ENCODE measurements at places on chromosomes 11 and 22.

DNA sequence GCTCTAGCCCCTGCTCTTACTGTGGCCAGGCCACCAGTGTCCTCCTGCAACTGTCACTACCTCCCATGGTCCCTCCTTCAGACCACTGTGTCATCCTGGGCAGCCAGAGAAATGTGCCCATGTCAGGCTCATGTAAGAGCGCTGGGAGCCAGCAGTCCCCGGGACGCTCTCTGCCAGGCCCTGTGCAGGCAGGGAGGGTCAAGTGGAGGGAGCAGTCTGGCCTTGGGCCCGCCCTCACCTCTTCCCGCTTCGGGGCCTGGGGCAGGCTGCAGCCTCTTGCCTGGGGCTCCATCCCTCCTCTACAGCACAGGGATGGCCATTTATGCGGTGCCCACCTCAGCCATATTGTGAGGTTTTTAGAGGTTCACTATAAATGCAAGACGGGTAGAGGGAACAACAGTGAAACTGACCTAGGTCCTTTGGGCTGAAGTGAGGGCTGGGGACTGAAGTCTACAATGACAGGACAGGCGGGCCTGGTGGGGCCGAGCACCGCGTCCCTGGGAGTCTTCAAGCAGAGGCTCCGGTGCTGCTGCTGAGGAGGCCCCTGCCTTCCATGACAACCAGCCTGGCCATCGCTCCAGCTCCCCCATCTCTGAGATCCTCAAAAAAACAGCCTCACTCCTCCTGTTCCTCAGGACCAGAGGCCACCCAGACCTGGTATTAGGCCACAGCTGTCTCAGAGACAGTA lies 54.9 kb upstream of the TTLL12 start:
- DNase-seq, result no peak

- DNase-seq, result no peak
These were observed 2.0 kb upstream of the TBX10 start for GRCh38 chr11:67641338-67642172.

DNA sequence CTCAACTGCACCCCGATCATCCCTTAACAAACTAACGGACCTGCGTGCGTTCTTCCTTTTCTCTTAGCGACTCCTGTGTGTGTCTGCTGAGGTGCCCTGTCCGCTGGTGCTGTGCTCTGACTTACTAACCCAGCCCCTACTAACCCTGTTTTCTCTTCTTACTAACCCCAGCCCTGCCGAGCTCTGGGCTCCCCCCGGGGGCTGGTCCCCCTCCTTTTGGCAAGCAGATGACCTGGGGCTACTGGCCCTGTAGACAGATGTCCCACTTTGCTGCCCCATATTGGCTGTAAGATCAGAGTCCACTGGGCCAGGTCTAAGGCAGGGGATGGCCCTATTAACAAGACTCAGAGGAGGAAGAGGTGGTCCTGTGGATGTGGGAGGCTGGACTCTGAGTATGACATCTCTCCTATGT lies 14.7 kb downstream of the MIAT start:
- DNase-seq, result no peak

GRCh38 chr11:45470794-45471167 lies 184.6 kb upstream of the SYT13 start:
- DNase-seq, result no peak

- no peak for DNase-seq
These were observed 46.4 kb upstream of the ALX4 start for GRCh38 chr11:44356351-44356750.

GRCh38 chr11:48354677-48355076 lies 11.6 kb downstream of the OR4C5 start:
- no peak for DNase-seq

GRCh38 chr11:73237471-73238290 lies 19.6 kb downstream of the P2RY2 start:
- peak; percentile 49 for DNase-seq

- DNase-seq, result no peak
These were observed 37.1 kb upstream of the SLC37A2 start for GRCh38 chr11:125025968-125026367.

DNA sequence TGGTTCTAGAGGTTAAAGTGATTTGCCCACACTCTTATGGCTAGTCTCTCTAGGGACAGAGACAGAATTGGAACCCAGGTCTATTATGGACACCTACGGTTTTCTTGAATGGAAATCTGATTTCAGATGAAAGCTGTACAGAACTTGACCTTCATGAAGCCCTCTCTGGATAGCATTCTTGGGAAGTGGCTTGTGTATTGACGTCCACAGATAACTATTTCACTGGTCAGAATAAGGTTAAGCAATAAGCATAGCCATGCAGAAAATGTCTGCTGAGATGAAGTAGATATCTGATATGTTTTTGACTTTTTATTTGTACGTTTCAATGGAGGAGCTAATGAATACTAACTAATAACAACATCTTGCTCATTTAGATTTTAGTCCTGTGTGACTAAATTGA lies 1.1 kb downstream of the TLCD5 start:
- DNase-seq, result no peak

- DNase-seq, result no peak
These were observed 20.6 kb downstream of the OR52A5 start for GRCh38 chr11:5117588-5117987.

DNA sequence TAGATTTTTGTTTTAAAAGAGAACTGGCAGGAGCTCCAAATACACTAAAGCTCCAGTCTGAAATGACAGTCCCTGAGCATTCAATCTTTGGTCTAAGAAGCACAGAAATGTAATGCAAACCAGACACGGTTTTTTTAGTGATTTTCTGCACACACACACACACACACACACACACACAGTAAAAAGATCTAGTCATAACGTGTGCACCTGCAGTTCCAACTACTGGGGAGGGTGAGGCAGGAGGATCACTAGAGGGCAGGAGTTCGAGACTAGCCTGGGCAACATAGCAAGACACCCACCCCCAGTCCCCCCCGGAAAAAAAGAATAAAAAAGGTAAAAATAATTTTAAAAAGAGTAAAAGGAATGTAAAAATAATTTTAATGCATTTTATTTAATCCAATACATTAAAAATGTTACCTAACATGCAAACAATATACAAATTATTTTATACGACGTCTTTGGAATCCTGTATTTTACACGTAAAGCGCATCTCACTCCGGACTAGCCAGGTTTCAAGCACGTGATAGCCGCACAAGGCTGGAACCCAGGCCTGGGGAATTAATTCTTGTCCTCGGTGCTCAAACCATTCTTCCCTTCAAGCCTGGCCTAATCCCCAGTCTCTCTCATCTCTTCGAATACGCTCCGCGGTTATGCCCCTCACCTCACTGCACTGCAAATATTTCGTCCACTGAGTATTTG lies 762 bp upstream of the TBC1D22A start:
- peak; percentile 73 for DNase-seq

DNA sequence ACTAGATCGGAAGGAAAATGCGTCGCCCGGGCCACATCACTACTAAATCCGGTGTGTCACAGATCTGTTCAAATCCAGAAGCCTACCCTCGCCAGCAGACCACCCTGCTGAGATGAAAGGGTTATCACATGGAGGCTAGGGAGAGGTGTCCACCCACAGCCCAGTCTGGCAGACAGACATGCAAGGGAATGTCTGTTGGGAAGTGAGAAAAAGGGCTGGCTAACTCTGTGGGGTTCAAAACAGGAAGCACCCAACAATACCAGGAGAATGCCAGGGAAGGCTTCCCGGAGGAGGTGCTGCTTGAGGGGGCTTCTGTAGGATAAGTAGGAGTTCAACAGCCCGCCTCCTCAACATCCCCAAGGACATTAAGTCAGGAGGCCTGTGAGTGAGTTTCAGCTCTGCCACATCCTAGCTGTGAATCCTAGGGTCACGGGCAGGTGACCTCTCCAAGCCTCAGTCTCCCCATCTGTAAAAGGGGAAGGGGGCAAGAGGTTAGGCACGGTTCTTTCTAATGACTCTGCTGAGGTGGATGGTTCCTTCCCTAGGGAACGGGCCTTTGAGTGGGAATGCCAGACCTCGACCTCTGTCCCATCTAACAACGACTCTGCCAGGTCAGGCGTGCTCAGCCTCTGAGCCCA lies 1.1 kb downstream of the TPST2 start:
- no peak for DNase-seq

DNA sequence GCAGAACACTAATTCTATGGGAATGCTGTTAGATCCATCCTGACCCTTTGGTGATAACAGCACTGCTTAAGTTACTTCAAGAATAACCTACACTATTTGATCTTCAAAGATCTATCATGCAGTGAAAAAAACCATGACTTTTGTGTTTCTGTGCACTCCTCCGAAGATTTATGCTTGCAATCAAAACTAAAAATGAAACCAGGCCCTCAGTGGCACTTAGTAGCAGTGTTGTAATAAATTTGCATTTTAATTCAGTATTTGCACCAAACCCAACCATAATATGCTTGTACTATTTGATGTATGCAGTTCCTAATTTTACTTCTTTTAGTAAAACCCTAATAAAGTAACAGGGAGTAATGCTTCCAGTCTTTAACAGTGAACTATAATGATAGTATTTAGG lies 130.7 kb downstream of the SOX6 start:
- DNase-seq, result no peak

DNA sequence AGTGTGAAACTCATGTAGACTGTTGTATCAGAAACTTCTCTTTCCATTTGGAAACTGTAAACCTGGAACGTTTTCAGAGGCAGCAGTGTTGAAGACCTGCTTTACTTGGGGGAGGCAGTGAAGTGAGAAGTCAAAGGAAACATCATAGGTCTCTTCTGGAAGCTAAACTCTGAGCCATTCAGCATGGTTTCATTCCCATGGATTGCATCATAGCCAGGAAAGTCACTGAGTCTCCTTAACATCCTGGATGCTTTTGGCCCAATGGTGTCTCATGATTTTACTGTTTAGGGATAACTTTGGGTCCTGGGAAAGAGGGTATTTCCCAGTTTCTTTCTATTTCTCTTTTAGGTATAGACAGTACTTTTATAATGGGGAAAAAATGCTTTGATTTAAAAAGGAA lies 153.2 kb upstream of the E2F8 start:
- DNase-seq, result no peak

- peak; percentile 31 for DNase-seq
These were observed 17.8 kb downstream of the ADA2 start for GRCh38 chr22:17201285-17201945.

GRCh38 chr11:46363455-46364005 lies 16.3 kb downstream of the DGKZ start:
- DNase-seq, result peak; percentile 85

- DNase-seq, result no peak
These were observed 59.5 kb downstream of the DHCR7 start for GRCh38 chr11:71388637-71389235.

DNA sequence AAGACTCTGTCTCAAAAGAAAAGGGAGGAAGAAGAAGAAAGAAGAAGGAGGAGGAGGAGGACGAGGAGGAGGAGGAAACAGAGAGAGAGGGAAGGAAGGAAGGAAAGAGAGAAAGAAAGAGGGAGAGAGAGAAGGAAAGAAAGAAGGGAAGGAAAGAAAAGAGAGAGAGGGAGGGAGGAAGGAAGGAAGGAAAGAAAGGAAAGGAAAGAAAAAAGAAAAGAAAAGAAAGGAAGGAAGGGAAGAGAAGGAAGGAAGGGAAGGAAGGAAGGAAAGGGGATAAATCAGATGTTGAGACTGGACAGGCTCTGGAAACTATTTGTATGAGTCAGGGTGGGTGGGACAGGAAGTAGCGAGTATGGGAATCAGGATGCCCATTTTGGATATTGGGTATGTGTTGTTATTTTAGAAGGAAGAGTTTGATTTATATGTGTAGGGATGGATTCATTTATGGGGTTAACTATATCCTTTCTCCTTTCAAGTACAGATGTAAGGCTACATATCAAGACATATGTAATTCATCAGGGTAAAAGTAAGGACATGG lies 6.0 kb upstream of the RPL3 start:
- DNase-seq, result no peak

GRCh38 chr11:116791002-116791812 lies 472 bp downstream of the APOA5 start:
- peak; percentile 84 for DNase-seq

DNA sequence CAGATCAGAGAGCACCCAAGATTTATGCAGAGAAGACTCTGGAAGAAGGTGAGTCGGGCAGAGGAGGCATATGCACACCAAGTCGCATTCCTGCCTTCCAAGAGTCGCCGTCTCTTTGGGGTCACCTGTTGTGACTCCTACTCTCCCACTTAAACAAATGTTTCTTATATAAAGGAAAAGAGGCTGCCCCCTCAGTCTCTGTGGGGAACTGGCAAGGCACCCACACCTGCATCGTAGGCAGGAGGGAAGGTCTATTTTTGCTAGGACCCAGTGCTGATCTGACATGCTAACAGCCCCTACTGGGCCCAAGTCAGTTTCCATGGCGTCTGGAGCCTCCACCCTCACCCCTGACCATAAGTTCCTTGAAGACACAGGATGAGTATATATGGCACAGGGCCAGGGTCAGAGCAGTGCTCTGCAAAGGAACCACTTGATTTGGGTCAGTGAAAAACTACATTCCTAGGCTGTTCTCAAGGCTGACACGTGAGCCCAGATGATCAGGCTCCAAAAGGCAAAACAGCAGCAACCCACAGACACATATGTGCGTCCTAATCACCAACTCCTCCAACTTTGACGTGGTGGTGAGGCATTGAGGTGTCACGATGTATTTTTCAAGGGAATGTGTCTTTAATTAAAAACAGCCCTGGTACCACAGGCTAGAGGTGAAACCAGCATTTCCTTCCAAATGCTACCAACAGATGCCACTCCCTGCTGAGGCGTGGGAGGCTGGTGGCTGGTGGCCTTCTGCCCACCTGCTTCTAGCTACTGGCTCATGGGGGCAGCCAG lies 55.6 kb upstream of the CSNK2A3 start:
- no peak for DNase-seq

DNA sequence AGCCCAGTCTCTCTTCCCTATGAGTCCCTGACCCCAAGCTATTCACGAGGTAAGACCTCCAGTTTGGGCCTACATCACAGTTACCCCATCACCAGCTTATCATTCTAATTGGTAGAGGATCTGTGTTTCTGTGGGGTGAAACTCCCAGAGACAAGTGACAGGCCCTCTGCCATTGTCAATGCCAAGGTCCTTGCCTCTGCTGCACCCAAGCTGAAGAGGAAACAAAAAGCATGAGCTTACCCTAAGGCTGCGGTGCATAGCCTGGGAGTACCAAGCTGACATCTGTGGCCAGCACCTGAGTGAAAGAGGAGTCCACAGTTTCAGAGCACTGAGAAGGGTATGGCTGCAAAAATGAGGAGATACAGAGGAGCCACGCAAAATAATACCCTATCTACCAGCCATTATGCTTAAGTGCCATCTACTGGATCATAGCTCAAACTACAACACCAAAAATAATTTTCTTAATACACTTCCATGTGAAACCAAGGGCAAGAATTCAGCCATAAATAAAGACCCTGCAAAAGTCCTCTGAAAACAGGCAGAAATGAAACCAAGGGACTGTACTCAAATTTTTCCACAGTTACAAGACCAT lies 62.3 kb upstream of the ANO5 start:
- peak; percentile 70 for DNase-seq

DNA sequence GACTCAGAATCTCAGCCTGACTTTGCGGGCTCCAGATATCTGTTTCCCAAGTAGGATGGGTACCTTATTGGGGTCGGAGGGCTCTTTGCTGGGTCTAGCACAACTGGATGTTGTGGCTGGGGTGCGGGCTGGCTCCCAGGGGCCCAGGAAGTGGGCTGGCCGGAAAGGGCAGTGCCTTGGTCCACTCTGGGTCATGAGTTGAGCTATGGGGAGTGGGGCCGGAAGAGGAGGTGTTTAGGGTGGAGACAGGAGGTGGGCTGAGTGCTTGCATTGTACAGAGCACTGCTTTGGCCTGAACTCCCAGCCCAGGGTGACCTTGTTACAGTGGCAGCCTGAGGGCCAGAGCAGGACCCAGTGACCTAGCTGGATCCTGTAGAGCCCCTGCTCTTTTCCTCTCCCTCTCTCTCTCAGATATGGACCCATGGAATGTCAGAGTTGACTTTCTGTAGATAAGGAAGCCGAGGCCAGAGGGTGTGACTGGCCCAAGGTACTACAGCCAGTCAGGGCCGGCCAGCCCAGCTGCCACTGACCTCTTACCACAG lies 13.2 kb downstream of the PHLDB1 start:
- no peak for DNase-seq

Measured in DMS53 (cell line).